ENCODE measurements at places on chromosomes 2 and 18. TPM values are rescaled to one million over a fixed set of nuclear protein-coding genes. Genes with fewer than 3 reads are reported as not detected.

- H3K36me3 ChIP-seq = no peaks in the 10 kb centered on the region
- H3K4me3 ChIP-seq = peak within 1 kb of the TSS; percentile 84
- peaks cover 79% of the 10 kb centered on the region for H3K27me3 ChIP-seq
Observed at GRCh38 chr18:48408727-48409590, at the start of gene ZBTB7C. ZBTB7C (minus strand) TSS chr18:48409383.

The UGT1A5 gene
- not detected for total RNA-seq

The SCYGR8 gene
- total RNA-seq = not detected

The COX7A2L gene
- 99.5 TPM for total RNA-seq

- 0 out of 2 replicates have a peak overlapping the region, but pooled peaks have one; percentile 3 for H3K27ac ChIP-seq
- DNase-seq = no peak
- no peaks in the 10 kb centered on the region for H3K36me3 ChIP-seq
- H3K27me3 ChIP-seq = no peaks in the 10 kb centered on the region
- no peaks in the 10 kb centered on the region for H3K4me1 ChIP-seq
Observed at GRCh38 chr18:3712491-3712890, 262.5 kb downstream of the TGIF1 start.

DNA sequence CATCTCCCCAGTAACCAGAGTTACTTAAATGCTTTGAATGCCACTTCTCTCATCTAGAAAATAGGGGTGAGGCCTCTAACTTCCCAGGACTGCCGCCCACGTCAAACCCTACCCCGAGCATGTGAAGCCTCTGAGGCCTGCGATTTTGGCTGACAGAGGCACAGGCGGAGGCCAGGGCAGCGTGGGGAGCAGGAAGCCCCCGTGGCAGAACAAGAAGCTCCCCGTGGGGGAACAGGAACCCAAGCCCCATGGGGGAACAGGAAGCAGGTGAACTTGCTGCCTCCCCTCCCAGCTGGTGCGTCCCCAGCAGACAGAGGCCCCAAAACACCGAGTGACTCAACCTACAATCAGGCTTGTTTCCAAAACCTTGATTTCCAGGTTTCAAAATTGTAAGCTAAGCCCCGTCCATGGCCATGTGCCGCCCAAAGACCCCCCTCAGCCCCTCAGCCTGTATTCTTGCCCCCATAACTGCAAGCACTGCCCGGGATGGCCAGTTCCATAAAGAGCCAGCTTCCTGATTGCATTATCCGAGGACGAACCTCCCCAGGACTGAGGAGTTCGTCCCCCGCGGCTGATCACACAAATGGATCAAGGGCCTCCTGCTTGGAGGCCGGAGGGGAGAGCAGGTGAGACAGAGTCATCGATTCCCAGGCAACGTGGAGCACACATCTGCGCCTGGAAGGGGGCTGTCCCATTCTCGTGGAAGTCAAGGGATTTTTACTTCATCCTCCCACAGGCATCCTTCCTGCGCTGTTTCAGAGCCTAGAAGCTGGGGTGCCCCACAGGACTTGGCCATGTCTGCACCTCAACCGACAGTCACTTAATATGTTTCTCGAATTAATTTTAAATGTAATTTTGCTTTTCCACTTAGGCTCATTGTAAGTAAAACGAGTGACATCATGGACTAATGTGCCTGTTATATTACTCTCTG, 36.3 kb upstream of the CTDP1 start:
- H3K4me1 ChIP-seq = no peaks in the 10 kb centered on the region
- H3K27me3 ChIP-seq = peaks cover 3% of the 10 kb centered on the region
- H3K4me3 ChIP-seq = no peak overlapping the region
- DNase-seq = no peak
- H3K27ac ChIP-seq = no peak overlapping the region
- H3K36me3 ChIP-seq = no peaks in the 10 kb centered on the region

DNA sequence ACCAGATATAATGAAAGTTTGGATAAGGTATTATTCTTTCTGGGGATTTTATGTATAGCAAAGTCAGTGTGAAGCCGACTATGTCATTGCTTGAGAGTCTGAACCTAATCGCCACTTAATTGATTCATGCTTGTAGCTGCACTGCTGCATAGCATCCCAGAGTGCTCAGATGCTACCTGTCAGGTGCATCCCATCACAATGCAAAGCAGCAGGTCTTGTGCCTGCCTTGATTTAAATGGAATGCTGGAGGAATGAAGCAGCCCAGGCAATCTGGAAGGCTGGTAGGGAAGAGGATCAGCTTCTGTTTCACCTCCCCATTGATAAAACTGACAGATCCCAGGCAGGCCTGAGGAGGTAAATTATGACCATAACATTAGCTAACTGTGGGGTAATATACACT, 40.4 kb upstream of the ATIC start:
- H3K4me3 ChIP-seq = no peak overlapping the region
- no peaks in the 10 kb centered on the region for H3K27me3 ChIP-seq
- H3K36me3 ChIP-seq = no peaks in the 10 kb centered on the region
- H3K27ac ChIP-seq = 0 out of 2 replicates have a peak overlapping the region, but pooled peaks have one; percentile 35
- H3K4me1 ChIP-seq = peaks cover 13% of the 10 kb centered on the region

- peak overlapping the region; percentile 97 for H3K4me3 ChIP-seq
- H3K27ac ChIP-seq = no peak overlapping the region
- H3K27me3 ChIP-seq = no peaks in the 10 kb centered on the region
- H3K36me3 ChIP-seq = peaks cover 43% of the 10 kb centered on the region
Observed at GRCh38 chr2:150483532-150483931, 3.9 kb downstream of the RND3 start.

DNA sequence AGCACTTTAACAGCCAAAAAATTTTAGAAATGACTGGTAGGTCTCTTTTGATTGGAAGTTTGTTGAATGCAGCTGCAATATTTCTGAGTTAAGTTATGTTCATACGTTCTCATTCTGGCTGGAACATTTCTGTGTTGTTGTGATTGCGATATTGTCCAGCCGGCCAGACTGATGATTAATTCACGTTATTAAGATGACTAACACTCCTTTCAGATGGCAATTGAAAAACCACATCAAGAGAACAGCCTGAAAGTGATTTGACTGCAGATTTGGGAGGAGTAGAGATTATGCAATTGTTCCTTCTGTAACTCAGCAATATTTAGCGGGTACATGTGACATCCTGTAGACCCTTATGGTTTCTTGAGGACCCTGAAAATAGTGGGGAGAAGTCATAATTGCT, 133.7 kb downstream of the FBXO15 start:
- no peak overlapping the region for H3K4me3 ChIP-seq
- H3K36me3 ChIP-seq = no peaks in the 10 kb centered on the region
- no peak overlapping the region for H3K27ac ChIP-seq
- DNase-seq = no peak
- no peaks in the 10 kb centered on the region for H3K4me1 ChIP-seq
- no peaks in the 10 kb centered on the region for H3K27me3 ChIP-seq

DNA sequence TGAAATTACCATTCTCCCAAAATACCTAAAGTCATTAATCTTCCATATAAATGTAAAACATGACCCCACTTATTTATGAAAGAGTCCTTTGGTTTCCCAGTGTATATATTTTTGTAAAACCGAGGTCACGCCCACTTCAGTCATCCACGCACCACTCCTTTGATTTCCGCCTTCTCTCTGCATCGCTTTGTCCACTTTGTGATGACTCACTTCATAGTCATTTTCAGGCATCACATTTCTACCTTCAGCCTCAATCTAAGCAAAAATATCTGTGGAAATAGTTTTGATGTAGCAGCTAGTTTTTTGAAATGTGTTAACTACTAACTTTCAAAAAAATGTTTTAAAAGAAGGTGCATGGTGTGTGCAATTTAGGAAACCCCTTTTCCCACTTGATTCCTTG, 793.5 kb upstream of the SOX11 start:
- no peak overlapping the region for H3K4me3 ChIP-seq
- peaks cover 3% of the 10 kb centered on the region for H3K27me3 ChIP-seq
- H3K4me1 ChIP-seq = no peaks in the 10 kb centered on the region

GRCh38 chr2:234258562-234259141, 208.2 kb downstream of the SPP2 start:
- H3K27me3 ChIP-seq = no peaks in the 10 kb centered on the region
- H3K36me3 ChIP-seq = no peaks in the 10 kb centered on the region
- H3K4me1 ChIP-seq = peaks cover 4% of the 10 kb centered on the region
- DNase-seq = no peak
- no peak overlapping the region for H3K4me3 ChIP-seq

The ZNF513 gene
- 24.5 TPM for total RNA-seq

The GCG gene
- total RNA-seq = 0.14 TPM

GRCh38 chr2:190425221-190425866, 17.2 kb downstream of the MFSD6 start:
- no peak for DNase-seq

All from WTC11 (cell line).